ENCODE measurements at places on chromosomes 2 and 18.
A peak's percentile ranks its signal among the peaks of the same experiment; 100 is the strongest.

DNA sequence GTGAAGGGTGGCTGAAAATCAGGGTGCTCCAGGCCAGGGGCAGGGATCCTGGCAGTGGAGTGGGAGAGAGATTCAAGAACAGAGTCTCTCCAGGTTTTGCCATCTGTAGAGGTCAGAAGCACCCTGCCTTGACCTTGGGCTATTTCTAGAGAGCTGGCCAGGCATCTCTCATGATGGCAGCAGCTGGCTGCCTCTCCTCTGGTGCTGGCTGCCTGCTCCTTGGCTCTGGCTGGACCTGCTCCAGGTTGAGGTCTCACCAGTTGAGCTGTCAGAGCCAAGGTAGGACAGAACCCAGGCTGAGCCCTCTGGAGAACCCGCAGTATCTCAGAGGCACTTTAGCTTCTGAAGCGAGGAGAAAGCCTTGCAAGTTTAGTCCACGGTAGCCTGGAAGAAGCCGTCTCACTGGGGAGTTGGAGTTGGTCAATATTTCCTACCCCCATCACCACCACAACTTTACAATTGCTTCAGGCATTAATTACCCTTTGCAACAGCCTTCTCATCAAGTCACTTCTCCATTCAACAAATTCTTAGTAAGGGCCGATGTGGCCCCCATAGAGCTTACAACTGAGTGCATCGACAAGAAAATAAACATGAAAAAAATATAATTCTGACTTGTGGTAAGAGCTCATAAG, 25.6 kb downstream of the GNLY start:
- no peak for DNase-seq

DNA sequence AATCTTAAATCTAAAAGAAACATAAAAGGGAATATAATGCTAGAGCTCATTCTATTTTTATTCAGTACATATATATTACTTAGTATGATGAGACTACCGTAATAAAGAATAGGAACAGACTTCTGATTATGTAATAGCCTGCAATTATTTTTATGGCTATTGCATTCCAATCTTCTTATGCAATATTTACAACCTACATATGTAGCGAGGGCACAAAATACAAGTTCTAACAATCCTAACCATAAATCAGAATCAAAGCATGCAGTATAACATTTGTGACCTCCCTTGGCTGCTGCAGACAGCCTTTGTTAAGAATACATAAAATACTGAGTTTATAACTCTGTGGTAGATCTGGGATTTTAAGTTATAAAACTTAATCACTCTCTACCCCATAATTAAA, 177.6 kb downstream of the BABAM2 start:
- DNase-seq = no peak

- no peak for DNase-seq
Measured at GRCh38 chr2:232779465-232779864, 3.1 kb upstream of the KCNJ13 start.

DNA sequence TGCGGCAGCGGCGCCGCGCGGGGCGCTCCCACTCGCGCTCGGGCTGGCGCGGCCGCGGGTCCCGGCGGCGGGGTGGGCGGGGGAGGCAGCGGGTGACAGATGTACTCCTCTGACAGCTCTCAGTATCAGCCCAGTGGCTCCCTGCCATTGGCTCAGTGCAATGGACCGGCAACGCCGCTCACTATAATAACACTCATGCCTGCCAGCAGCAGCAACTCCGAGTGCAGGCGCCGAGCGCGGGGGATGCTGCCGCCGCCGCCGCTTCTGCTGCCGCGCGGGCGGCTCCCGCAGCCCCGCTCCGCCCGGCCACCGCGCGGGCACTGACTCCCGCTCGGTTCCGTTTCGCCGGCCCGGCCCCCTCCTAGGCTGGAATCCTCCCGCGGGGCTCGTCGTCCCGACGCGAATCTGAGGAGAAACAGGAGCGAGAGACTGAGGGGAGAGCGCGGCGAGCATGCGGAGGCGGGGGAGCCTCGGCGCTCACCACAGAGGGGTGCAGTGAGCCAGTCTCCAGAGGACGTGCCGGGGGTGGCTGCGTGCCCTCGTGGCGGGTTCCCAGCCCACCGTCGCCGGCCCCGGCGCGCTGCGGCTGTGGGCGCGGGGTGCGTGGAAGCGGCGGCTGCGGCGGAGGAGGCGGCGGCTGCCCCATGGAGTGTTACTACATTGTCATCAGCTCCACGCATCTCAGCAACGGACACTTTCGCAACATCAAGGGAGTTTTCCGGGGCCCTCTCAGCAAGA, at the start of gene ZNF804A:
TSS of gene ZNF804A (plus strand) at position 214 of the 738 bp plus-strand sequence. CDS start at position 645, 431 bp downstream.
- peak; percentile 53 for DNase-seq

Data from hippocampal formation (tissue), 2 donors.